CD4-positive, alpha-beta T cell treated with Interleukin-6 for 4 hours (primary cell): ENCODE measurements at places on chromosomes 2 and 18.

DNA sequence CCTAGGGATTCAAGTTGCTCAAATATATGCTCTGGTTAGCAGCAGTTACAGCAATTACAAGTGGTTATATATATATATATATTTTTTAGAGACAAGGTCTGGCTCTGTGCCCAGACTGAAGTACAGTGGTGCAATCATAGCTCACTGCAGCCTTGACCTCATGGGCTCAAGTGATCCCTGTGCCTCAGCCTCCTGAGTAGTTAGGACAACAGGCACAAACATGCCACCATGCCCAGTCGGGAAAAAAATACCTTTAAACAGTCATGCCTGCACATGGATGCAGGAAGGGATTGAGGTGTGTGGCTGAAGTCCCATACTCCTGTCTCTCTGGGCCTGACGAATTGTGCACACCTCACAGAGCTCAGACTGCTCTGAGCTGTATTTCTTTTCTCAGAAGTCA, 19.6 kb upstream of the DNAH7 start:
- DNase-seq: no peak

- no peak for DNase-seq
Measured at GRCh38 chr2:67846370-67847070, 216.3 kb downstream of the C1D start.

DNA sequence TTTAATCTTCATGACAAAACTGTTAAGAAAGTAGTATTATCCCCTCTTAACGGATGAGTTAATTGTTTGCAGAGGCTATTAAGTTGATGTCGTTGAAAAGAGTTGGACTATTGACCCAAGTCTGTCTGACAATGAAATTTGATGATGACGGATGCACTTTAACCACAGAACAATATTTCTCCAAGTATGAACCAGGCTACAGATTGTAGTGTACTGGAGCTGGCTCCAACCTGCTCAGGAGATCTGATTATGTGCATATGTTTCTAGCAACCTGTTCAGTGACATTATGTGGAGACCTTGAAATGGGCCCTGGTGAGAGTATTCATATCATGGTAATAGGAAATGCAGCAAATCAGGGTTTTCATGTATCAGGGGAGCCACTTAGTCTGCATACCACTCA, 174.1 kb downstream of the CDH7 start:
- no peak for DNase-seq

- no peak for DNase-seq
Measured at GRCh38 chr2:123826729-123827271, 198.3 kb upstream of the CNTNAP5 start.

GRCh38 chr18:63774511-63774910, 707 bp upstream of the SERPINB7 start:
- no peak for DNase-seq
